Cardiac ventricle fibroblast (primary cell): ENCODE measurements at places on chromosomes 1 and 21. TPM values are rescaled to one million over a fixed set of nuclear protein-coding genes. Genes with fewer than 3 reads are reported as not detected.

Gene PPIAL4G
- not detected in 2 replicates for total RNA-seq

Gene RXFP4
- not detected in 2 replicates for total RNA-seq

Gene PIP5K1A
- 24.7 and 34.7 TPM in 2 replicates for total RNA-seq

Gene PROX1
- total RNA-seq, result 1.00 and 1.4 TPM in 2 replicates

Gene LCE1D
- total RNA-seq, result not detected in 2 replicates

Gene UMODL1
- not detected in 2 replicates for total RNA-seq

Gene CRNN
- not detected in 2 replicates for total RNA-seq

Gene CNIH3
- total RNA-seq, result 1.5 and 1.6 TPM in 2 replicates

Gene ERICH3
- total RNA-seq, result not detected in 2 replicates

Gene TRIM17
- not detected in 2 replicates for total RNA-seq

Gene SLAMF9
- not detected in 2 replicates for total RNA-seq

Gene TDRD10
- total RNA-seq, result 0.37 and 0.49 TPM in 2 replicates

Gene WLS
- 74.7 and 88.2 TPM in 2 replicates for total RNA-seq

Gene LMOD1
- 5.3 and 5.7 TPM in 2 replicates for total RNA-seq

Gene FMN2
- total RNA-seq, result not detected in 2 replicates

Gene HEYL
- 0.20 and 1.00 TPM in 2 replicates for total RNA-seq

Gene ZNF691
- 5.2 and 5.7 TPM in 2 replicates for total RNA-seq

Gene OSCP1
- 4.7 and 5.8 TPM in 2 replicates for total RNA-seq

Gene EPHB2
- 1.9 TPM in 2 replicates for total RNA-seq

Gene C1orf56
- total RNA-seq, result 3.4 and 4.8 TPM in 2 replicates

Gene TXLNA
- total RNA-seq, result 56.6 and 59.5 TPM in 2 replicates

Gene CNR2
- not detected in 2 replicates for total RNA-seq

Gene C1orf210
- not detected in 2 replicates for total RNA-seq

Gene FAM43B
- 1.2 and 2.2 TPM in 2 replicates for total RNA-seq

Gene HSD3B1
- not detected in 2 replicates for total RNA-seq

Gene MYOG
- not detected in 2 replicates for total RNA-seq

Gene OR2T11
- total RNA-seq, result not detected in 2 replicates

Gene CD53
- not detected in 2 replicates for total RNA-seq

Gene ZNF648
- not detected in 2 replicates for total RNA-seq

Gene SIM2
- not detected in 2 replicates for total RNA-seq

Gene PTAFR
- total RNA-seq, result not detected in 2 replicates

Gene HOOK1
- under 0.01 TPM in 1 of 2 replicates, not detected in the other for total RNA-seq

Gene CA14
- total RNA-seq, result not detected in 2 replicates

Gene CA6
- total RNA-seq, result not detected in 2 replicates

Gene BRDT
- not detected in 2 replicates for total RNA-seq

Gene S100B
- total RNA-seq, result 0.62 TPM in 1 of 2 replicates, not detected in the other

Gene CLIC6
- total RNA-seq, result not detected in 2 replicates

Gene PCSK9
- total RNA-seq, result 0.29 and 0.31 TPM in 2 replicates

Gene GPR37L1
- not detected in 2 replicates for total RNA-seq

Gene LGR6
- not detected in 2 replicates for total RNA-seq

Gene NKAIN1
- 0.50 and 1.1 TPM in 2 replicates for total RNA-seq

Gene ARHGAP29
- total RNA-seq, result 40.2 and 45.8 TPM in 2 replicates

Gene LCE1E
- not detected in 2 replicates for total RNA-seq

Gene ACOT11
- total RNA-seq, result 0.69 and 1.5 TPM in 2 replicates

Gene HLCS
- total RNA-seq, result 15.7 and 17.5 TPM in 2 replicates

Gene JAM2
- 1.4 and 2.2 TPM in 2 replicates for total RNA-seq

Gene ERG
- total RNA-seq, result 1.1 and 1.3 TPM in 2 replicates

Gene NOC2L
- 36.6 and 46.5 TPM in 2 replicates for total RNA-seq

Gene CLDN17
- not detected in 2 replicates for total RNA-seq

Gene GBP6
- not detected in 2 replicates for total RNA-seq

Gene C1orf87
- total RNA-seq, result not detected in 2 replicates

Gene OXCT2
- total RNA-seq, result 0.12 and 0.49 TPM in 2 replicates

Gene CR1
- total RNA-seq, result not detected in 2 replicates

Gene U2AF1
- total RNA-seq, result 19.0 and 28.8 TPM in 2 replicates

Gene ASPM
- 2.9 and 3.0 TPM in 2 replicates for total RNA-seq

Gene OR2L8
- total RNA-seq, result not detected in 2 replicates

Gene ACTL8
- total RNA-seq, result not detected in 2 replicates

Gene CLCA2
- 1.1 and 4.3 TPM in 2 replicates for total RNA-seq
